ENCODE measurements at places on chromosomes 5 and 9.

DNA sequence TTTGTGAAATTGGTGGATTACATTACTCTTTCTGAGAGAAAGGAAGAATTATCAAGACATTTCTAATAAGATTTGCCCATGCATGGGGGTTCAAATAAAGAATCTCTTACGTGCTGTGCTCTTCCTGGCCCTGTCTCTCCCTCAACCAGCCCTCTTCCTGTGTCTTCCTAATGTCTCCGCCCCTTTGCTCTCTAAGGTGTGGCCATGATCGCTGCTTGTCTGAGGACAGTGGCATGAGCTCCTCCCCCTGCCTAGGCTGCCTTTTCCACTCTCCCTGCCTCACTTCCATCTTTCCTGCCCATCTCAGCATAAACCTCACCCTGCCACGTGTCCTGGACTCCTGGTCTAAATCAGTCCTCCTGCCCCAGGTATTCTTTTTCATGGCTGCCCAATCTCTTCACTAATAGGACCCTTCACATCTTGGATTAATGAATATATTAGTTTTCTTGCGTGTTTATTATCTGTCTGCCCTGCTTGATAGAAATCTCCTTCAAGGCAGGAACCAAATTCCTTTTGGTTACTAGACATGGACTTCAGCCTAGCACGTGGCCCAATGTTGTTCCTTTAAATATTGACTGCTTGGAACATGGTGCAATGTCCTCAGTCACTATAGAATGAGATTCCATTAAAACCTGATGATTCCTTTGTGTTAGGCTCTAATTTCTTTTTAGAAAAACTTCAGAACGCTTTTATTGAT is 122.3 kb downstream of the MTRR start:
- no peak for DNase-seq

DNA sequence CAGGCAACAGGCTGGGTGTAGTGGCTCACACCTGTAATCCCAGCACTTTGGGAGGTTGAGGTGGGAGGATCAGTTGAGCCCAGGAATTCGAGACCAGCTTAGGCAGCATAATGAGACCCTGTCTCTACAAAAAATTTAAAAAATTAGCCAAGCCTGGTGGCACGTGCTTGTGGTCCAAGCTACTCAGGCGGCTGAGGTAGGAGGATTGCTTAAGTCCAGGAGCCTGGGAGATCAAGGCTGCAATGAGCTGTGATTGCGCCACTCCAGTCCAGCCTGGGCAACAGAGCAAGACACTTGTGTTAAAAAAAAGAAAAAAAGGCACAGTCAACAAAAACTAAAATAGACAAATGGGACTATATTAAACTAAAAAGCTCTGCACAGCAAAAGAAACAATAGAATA is 29.3 kb downstream of the ATP6V0E1 start:
- DNase-seq: no peak

DNA sequence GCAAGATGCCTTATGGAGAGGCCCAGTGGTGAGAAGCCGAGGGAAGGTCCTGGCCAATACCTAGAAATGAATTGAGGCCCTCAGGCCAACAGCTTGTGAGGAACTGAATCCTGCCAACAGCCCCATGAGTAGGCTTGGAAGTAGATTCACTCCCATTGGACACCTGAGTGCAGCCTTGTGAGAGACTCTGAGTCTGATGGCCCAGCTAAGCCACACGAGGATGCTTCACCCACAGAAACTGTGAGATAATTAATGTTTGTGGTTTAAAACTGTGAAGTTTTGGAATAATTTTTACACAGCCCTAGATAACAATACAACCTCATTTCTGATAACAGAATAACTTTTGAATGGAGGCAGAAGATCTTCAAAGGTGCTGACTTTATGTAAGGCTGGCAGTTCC is 65.9 kb upstream of the DAP start:
- no peak for DNase-seq

DNA sequence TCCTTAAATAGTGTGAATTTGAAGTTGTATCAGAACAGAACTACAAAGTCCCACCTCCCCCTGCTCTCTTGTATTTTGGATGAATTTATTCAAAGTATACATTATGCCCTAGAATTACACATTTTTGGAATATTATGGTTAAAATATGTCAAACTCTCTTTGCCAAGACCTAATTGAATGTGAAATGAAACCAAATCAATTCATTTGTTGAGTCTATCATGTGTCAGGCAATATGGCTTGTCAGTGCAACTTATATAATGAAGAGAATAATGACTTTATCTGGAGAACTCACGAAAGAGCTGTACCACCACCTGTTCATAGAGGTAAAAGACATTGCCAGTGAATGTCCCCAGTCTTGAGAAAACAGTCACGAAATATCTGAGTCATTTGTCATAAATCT is 106.8 kb downstream of the TUSC1 start:
- no peak for DNase-seq

DNA sequence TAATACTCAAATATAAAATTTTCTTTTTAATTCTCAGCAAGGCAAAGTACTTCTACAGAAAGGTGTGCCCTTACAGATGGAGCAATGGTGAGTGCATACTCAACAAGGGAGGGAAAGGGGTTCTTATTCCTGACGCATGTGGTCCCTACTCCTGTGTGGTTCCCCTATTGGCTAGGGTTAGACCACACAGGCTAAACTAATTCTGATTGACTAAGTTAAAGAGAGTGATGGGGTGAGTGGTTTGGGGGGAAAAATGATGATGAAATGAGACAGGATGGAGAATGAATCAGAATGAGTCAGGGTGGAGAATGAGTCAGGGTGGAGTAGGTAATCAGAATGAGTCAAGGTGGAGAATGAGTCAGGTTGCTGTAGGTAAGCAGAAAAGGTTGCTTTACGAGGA is 22.9 kb upstream of the HMGCS1 start:
- no peak for DNase-seq

GRCh38 chr9:138044485-138045383 is 167.2 kb downstream of the CACNA1B start:
- no peak for DNase-seq

- DNase-seq: no peak
Measured at GRCh38 chr5:115349001-115349817, 52.8 kb upstream of the CCDC112 start.

All from activated CD4-positive, alpha-beta T cell treated with anti-CD3 and anti-CD28 coated beads, Interleukin-2, amount 10 ng/mL, durations not matched to agents 24 days and 14 days (primary cell).